Stimulated activated effector memory CD8-positive, alpha-beta T cell treated with anti-CD3 and anti-CD28 coated beads, Interleukin-12 subunit alpha, Interleukin-12 subunit beta, amount 100 ng/mL, for 72 hours (primary cell): ENCODE measurements at places on chromosomes 12 and 14.

DNA sequence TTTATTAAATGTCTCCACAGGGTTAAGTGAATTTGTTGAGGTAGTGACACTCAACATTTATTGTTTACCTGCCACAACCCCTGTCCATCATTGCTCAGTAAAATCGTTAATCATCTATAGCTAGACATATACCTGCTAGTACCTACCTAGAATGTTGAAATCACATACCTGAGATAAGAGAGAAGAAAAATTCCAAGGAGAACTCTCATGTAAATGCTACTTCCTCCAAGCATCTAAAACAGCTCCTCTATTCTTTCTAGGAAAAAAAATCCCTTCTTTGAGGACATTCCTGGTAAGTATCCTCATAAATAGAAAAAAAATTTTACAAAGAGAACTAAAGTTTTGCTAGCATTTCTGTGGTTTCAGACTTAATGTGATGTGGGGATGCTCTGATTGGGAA is 325.1 kb downstream of the DAD1 start:
- DNase-seq = no peak

- no peak for DNase-seq
These were observed 93.7 kb upstream of the FUT8 start for GRCh38 chr14:65318636-65319506.

DNA sequence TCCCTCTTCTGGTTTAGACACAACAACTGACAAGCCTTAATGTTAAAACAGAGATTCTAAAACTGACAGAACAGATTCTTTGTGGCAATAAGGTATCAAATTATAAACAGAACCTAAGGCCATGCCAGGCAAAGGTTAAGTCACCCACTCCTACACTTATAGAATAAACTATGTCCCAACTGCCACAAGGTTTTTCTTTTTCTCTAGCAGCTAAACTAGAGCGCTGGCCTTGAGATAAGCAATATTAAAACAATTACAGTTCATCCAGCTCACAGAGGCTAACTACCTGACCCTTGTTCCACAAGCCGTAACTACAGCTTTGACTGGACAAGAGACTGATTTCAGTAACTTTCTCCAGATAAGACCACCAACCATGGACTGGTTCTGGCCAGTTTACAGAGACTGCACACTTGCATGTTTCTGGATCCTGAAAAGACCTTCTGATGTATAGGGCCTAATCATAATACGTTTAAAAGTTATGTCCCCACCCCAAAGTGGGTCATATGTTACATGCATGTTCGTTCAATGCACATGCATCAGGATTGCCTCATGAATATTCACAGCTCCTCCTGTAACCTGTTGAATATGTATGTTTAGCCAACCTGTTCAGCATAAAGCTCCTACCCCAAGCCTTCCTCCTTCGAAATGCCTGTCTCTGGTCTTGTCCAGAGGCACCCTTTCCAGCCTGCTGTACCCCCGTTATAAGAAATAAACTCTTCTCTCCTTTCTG is 61.9 kb upstream of the VASH1 start:
- DNase-seq = no peak

- no peak for DNase-seq
These were observed 772.2 kb downstream of the LRFN5 start for GRCh38 chr14:42378880-42379279.

GRCh38 chr14:60636879-60637478 is 12.3 kb downstream of the SIX1 start:
- DNase-seq = no peak

- DNase-seq = no peak
These were observed 101.2 kb upstream of the SLC38A2 start for GRCh38 chr12:46473634-46474329.

DNA sequence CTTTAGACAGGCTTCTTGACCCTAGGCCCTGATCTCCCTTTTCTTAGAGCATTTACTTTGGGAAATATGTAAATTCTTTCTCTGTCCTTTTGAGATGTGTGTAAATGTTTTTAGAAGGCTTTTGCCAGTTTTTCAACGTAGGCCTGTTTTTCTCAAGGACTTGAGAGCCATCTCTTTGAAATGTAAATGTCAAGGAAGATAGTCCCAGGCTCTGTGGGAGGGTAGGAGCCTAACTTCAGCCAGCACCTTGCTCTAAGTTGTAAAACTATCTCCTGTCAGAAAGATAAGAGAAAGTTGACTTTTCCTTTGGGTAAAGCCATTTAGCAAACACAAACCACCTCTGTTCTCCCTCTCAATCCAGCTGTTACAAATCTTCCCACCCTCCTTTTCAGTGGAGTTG is 219.8 kb downstream of the RPS29 start:
- DNase-seq = no peak

DNA sequence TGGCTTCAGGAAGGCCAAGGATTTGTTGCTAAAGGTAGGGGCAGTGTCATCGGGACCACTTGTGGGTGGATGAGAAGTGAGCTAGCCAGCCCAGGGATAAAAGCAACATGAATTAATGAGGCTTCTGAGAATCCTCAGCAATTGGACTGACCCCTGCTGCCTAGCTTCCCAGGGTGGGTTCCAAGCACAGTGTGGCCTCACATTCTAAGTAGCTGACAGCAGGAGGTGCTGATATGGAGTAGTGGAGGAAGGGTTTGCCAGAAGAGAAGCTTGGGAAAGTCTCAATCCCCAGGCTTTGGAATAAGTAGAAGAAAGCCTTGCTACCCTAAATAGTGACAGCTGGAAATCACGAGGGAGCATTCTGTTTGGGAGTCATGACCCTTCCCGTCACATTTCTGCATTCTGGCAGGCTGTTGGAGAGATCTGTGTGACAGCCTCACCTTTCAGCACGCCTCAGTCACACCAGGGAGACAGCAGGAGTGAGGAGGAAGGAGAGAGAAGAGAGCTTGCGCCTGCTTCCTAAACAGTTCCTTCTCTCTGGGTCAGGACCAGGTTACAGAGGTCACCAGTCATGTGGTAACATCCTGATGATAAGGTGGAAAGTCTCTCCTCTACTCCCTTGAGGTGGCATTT is 31.2 kb downstream of the DACT1 start:
- DNase-seq = no peak

DNA sequence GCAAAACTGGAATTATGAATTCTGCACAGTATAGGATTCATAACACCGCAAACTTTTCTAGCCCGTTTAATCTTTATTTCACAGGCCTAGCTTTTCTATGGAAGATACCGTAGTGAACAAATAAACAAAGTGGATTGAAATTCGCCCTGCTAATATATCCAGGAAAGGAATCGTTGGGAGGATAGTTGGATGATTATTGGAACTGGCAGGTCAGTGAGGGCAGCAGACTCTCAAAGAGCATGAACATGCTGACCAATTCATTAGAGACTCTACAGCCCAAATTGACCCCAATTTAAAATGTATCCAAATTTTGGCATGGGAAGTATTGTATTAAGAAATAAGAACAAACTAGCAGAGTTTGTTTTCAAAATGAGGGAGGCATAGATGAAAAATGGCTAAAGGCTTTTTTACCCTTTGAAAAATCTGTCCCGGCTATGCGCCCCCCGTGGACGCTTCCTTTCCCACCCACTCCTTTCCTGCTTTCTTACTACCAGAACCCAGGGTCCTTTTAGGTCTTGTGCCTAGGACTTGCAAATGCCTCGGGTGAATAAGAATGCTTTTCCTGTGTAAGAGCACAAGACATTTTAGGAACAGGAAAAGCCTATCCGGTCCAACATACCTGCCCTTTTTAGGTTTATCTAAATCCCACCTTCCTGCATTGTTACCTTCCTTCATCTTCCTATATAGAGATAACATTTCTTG is 84.6 kb upstream of the PTPRB start:
- DNase-seq = no peak

- no peak for DNase-seq
These were observed 122.9 kb downstream of the TSPAN9 start for GRCh38 chr12:3200032-3200617.

GRCh38 chr14:20606902-20607242 is 15.7 kb upstream of the RNASE12 start:
- DNase-seq = no peak

GRCh38 chr12:124993626-124994436 is at the start of gene BRI3BP:
TSS of gene BRI3BP (plus strand) at chr12:124993645. CDS start at chr12:124993791, 146 bp downstream.
- DNase-seq = peak; percentile 20

DNA sequence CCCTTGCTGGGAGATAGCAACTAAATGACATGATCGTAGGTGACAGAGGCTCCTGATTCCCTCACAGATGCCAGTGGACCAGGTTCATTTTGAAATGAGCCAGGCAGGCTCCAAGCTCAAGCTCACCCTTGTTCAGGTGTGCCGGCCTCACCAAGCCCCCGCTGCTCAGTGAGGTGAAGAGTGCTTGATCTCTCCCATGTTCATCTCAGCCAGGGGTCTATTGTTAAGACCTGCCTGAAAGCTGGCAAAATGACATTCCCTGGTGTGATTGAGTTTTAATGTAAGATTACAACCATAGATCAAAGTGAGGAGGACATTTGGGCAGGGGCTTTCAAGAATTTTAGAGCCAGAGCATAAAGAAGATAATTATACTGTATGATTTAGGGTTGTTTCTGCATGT is 497.9 kb downstream of the EGLN3 start:
- DNase-seq = no peak

DNA sequence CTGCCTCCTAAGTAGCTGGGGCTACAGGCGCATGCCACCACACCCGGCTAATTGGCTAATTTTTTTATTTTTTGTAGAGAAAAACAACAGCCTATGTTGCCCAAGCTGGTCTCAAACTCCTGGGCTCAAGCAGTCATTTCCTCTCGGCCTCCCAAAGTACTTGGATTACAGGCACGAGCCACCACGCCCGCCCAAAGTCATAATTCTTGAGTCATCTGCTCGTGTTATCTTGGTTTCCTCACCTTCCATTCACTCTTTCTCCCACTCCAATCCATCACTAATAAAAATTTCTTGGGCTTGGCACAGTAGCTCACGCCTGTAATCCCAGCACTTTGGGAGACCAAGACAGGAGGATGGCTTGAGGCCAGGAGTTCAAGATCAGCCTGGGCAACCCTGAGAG is 32.0 kb downstream of the ITGA7 start:
- no peak for DNase-seq

DNA sequence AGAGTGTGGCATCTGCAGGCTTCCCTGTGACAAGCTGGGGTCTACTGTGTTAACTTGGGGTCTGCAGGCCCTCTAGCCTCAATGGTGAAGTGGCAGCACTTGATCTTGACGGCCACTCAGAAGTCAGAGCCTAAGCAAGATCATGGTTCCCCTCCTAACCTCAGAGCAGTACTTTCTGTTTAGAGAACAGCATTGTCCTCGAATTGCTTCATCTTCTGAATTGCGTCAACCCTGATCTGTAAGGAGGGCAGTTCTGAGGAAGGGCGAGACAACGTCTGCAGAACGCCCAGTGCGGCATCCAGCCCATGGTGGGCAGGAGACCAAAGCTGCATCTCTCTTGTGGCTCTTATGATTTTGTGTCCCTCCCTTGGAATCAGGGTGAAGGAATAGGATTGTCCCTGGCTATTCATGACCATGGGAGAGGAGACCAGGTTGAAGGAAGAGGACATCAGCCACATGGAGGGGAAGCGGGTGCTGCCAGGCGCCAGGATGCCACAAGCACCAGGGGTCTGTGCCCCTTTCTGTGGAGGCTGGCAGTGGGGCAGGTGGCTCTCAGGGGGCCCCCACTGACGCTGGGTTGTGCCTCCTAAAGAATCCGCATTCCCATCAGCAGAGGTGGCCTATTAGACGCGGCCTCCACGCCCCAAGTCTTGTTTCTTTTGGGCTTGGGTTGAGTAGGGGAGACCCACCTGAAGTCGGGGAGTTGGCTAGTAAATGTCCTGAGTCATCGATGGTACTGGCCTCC is 2.2 kb downstream of the SERPINA9 start:
- no peak for DNase-seq

DNA sequence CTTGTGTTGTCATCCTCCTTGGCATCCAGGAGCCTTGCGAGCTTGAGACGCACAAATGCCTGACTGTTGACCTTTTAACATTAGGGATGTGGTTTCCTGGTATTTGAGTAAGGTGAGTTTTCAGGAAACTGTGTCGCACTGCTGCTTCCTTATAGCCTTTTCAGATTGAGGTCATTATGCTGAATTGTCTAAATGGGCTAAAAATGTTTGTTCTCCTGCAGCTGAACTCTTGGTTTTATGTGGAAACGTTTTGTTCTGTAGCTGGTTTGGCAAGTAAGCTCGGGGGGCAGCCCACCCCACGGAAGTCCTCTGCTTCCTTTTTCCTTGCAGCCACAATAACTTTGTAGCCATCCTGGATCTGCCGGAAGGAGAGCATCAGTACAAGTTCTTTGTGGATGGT is 5.7 kb downstream of the PRKAB1 start:
- no peak for DNase-seq

GRCh38 chr12:93705237-93705636 is 28.1 kb downstream of the CRADD start:
- no peak for DNase-seq

- no peak for DNase-seq
These were observed 20.7 kb downstream of the PLEK2 start for GRCh38 chr14:67391268-67391667.

GRCh38 chr12:116201908-116202307 is 75.6 kb downstream of the MED13L start:
- no peak for DNase-seq

DNA sequence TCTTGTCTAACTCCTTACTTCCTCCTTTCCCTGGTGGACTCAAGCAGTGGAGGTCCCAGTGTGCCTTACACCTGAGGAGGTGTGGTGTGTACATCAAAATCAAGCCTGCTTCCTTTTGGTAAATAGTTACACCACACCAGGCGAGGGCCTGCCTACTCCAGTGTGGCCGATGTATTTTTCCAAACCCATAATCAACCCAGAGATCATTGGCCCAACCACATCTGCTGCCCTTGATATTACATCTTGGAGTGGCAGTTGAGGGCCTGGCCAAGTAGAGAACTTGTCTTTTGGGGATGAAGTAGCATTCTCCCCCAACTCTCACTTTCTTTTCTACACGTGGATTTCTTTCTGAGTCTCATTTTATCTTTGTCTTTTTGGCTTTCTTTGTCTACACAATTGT is 187.4 kb downstream of the EFCAB11 start:
- DNase-seq = no peak

DNA sequence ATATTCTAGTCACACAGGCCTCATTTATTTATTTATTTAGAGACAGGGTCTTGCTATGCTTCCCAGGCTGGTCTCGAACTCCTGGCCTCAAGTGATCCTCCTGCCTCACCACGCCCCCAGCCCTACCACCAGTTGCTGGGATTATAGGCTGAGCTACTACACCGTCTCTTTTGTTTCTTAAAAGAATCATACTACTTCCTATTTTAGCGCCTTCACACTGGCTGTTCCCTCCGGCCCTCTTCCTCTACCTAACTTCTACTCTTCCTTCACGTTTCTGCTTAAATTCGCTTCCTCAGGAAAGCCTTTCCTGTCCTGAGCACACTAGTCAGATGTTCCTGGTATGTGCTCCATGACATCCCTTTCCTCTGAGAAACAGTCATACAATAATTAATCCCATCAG is 6.4 kb upstream of the MRPL42 start:
- DNase-seq = no peak

- no peak for DNase-seq
These were observed 20.0 kb downstream of the TMEM132C start for GRCh38 chr12:128286970-128287369.

DNA sequence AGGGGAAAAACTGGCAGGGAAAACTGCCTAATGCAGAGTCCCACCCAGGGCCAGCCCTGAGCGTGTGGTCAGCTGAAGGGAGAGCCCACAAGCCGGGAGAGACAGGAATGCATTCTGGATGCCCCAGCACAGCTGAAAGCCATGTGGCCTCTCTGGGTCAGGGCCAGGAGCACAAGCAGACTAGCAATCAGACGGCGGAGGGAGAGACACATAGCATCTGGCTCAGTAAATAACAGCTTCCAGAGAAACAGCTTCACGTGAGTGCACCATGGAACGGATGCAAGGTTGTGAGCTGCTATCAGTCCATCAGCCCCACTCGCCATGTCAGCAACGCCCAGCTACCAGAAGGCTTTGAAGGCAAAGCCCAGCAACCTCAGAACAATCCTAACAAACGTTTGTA is 28.2 kb upstream of the TMEM106C start:
- no peak for DNase-seq

GRCh38 chr14:44960146-44960545 is 1.6 kb downstream of the KLHL28 start:
- DNase-seq = no peak
